ENCODE measurements at places on chromosomes 2 and 18. TPM values are rescaled to one million over a fixed set of nuclear protein-coding genes. Genes with fewer than 3 reads are reported as not detected.
A peak's percentile ranks its signal among the peaks of the same experiment; 100 is the strongest.

GRCh38 chr2:179224361-179224760 lies 40.3 kb downstream of the SESTD1 start:
- no peak for DNase-seq

HOXD8 gene
- total RNA-seq, result 11.6 TPM

DNA sequence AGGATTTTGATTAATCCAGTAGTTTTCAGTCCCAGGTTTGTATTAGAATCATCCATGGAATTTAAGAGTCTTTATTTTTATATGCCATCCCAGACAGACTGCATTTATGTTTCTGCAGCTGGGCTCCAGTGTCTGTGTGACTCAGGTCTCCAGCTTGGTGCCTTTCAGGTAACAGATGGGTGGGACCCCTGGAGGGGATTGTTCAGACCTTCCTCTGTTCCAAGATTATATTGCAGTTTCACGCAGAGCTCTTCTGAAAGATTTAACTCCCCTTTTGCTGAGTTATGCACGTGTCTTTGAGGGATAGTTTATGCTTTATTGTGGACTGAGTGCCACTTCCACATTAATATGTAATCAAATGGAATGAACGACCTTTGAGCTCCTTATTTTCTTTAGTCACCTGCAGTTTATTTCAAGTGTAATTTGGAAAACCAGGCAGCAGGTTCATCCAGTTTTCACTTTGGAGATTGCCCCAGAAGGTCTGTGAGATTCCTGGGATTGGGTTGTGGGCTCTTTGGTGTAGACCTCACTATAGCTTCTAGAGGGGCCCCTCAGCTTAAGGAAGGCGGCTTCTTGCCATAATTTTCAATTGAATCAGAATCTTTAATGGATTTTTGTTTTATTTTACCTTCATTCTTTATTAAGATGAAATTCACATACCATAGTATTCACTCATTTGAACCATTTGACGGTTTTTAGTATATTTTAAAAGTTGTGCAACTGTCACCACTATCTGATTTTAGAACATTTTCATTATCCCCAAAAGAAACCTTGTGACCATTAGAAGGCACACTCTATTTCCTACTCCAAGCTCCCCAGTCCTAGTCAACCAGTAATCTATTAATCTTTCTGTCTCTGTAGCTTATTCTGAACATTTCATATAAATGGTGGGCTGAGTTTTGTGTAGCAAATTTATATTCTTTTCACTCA lies 135.0 kb downstream of the WDSUB1 start:
- no peak for DNase-seq

PLEK gene
- not detected for total RNA-seq

DNA sequence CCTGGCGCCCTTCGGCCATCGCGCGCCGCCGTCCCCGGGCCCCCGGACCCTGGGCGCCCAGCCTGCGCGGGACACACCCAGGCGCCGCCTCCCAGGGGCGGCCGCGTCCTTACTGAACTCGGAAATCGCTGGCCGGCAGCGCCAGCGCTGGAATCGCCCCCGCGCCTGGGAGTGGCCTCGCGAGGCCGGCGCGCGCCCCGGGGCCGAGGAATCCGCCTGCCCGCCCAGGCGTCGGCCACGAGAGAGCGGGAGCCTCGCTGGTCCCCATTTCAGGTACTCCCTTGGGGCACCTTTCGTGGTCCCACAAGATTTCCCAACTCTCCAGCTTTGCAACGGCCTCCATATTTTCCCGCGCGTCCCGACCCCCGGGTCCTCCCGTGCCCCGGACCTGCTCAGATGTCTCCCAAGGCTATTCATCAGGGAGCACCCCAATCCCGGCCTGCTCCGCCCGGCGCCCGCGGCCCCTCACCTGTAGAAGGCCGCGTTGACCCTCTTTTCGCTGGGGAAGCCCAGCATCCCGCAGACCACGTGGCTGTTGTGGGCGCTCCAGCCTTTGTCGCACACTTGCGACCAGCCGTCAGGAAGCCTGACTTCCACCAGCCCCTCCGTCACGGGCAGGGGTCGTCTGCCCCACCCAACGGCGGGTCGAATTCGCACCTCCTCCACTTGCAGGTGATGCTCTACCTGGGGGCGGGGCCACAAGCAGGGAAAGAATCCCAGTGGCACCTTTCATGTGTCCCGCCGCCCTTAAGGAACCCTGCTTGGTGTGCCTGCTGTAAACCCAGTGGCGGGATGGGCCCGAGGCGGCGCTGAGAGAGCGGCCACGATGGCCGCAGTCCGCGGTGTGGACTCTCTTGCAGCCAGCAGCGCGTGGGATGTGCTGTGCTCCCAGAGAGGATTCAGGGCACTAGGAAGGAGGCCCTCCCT lies 4.6 kb downstream of the LOXL3 start:
- no peak for DNase-seq

DNA sequence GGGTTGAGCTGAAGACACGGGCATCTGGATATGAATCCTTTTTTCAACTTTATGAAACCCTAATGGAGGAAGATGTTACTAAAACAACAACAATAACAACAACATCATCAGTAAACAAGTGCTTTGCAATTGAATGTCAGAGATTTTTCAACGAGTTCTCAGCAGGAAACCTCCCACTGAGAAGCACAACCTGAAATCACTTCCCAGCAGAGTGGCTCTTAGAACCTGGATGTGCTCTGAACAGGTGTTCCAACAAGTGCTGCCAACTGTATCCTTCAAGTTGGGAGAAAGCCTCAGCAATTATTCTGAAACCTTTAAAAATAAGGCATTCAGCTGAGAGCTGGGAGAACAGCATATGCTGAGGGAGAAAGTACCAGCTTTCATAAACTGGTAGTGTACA lies 1622.7 kb upstream of the CELF4 start:
- DNase-seq, result no peak

HSPD1 gene
- 708 TPM for total RNA-seq

DNA sequence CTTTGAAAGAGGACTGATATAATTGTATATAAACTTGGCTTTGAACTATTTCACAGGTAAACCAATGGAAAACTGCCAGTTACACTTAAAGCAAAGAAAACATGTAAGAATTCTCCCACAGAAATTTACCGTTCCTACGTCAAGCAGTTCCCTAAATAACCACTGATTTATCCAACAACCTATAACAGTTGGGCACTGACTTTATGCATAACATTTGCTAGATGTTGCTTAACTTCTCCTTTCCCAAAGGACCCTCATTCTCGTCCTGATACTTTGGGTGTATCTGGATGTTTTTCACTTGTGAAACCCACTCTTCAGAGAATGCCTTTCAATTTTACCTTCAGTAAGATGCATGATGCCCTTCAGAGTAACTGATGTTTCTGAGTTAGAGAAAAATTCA lies 43.8 kb downstream of the STAT1 start:
- no peak for DNase-seq

ALS2 gene
- 30.6 TPM for total RNA-seq

- no peak for DNase-seq
Measured at GRCh38 chr2:70580352-70580751, 26.7 kb upstream of the TGFA start.

GRCh38 chr2:9844576-9844975 lies 1.3 kb downstream of the TAF1B start:
- no peak for DNase-seq

- no peak for DNase-seq
Measured at GRCh38 chr18:74429096-74429495, 28.0 kb downstream of the DIPK1C start.

DNA sequence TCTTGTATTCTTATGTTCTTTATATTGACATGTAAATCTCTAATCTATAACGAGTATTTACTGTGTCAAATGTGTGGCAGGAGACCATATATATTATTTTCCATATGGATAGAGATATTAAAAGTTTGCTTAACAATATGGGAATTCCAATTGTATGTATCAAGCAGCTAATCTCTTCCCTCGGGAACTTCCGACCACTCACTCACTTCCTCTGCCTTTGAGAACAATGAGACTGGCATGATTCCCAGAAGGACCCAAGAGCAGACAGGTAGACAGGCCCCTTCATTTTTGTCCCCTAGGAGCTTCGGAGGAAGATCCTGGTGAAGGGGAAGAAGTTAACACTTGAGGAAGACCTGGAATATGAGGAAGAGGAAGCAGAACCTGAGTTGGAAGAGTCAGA lies 24.1 kb downstream of the PLCD4 start:
- peak; percentile 70 for DNase-seq

GRCh38 chr2:186730609-186731008 lies 36.7 kb downstream of the FAM171B start:
- no peak for DNase-seq

DNA sequence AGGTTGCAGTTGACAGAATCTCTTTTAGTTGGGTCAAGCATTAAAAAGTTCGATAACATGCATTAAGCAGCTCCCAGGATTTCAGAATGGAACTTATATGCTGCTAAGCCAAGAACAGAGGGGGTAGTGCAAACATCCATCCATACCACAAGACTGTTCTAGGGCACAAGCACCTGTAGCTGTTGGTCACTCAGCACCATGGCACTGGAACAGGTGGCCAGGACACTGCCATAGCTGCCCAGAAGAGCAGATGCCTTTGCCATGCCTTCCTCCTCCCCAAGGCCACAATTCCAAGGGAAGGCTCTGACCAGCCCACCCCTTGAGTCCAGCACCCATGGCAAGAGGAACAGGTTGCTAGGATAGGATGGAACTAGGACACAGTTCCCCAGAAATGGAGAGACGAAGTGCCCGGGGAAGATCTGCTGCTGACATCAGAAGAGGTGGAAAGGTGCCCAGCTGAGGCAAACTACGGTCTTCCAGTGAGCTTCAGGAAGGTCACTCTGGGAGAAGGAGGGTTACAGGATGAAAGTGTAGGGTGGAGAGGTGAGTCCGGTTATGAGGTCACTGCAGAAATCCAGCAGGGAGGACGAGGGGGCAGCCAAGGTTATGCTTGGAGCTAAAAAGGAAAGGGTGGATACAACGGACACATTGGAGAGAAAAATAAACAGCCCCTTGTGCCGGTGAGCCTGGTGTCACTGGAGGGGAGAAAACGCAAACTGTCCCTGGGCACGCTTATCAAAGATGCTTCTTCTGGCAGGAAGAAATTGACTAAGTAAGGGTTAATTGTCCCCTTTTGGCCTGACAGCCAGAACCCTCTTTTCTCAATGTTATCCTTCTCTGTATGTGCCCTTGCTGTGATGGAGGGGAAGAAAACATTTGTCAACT lies 41.9 kb downstream of the C1QL2 start:
- no peak for DNase-seq

- no peak for DNase-seq
Measured at GRCh38 chr2:219671279-219671678, 43.8 kb downstream of the SLC4A3 start.

- no peak for DNase-seq
Measured at GRCh38 chr2:186532891-186533290, 46.8 kb downstream of the ZC3H15 start.

DNA sequence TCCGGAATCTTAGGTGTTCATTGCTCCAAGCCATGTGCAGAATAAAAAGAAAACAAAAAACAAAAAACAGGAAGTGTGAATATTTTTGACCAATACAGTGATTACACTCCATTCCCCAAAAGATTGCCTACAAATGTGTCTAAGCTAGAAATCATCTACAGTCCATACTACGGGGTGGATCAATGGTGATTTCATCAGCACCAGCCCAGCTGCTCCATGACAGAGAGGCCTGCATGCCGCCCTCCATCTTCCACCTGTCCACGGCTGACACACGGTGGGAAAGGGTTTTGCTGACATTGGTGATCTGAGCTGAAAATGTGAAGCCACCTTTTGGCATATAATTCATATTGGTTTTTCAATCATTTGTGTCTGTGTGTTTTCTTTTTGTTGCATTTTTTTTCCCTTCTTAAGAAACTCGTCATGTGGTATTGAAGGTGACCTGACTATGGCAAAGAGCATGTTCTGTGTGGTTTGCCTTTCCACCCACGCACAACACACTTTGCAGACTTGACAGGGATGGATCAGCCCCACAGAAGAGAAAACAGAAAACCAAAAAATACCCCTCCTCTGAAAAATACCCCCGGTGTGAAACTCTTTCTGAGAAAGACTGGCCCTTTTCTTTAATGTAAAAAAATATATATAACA lies 533.1 kb downstream of the RNF144A start:
- no peak for DNase-seq

RANBP2 gene
- 60.2 TPM for total RNA-seq

GRCh38 chr2:72515696-72516095 lies 310.1 kb downstream of the EXOC6B start:
- DNase-seq, result no peak

- peak; percentile 25 for DNase-seq
Measured at GRCh38 chr2:239109041-239109927, 261.4 kb downstream of the TWIST2 start.

DNA sequence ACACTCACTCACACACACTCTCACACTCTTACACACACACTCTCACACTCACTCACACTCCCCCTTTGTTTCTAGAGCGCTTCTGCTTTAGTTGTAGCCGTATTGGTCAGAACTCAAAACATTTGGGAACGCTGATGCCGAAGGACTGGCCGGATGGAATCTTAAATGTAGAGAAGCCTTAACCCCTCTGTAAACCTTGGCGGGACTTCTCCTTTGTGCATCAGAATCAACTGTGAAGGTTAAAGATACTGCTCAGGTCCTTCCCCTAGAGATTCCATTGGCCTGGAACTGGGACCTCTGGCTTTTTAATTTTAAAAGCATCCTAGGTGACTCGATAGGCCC lies 18.3 kb downstream of the SH3BP4 start:
- DNase-seq, result no peak

MERTK gene
- 0.10 TPM for total RNA-seq

DNA sequence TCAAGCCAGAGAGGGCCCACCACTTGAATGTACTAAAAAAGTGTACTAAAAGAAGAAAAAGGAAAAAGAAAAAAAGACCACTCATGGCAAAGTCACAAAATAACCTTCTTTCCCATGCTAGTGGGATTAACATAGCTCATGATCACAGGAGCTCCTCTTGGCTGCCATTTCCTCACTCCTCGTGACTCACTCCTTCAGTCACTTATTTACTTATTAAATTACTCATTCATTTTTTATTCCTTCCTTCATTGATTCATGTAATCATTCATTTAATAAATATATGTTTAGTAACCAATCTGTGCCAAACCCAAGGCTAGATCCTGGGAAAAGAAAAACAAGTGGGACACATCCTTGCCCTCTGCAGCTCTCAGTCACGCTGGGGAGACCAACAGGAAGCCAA lies 300.5 kb downstream of the INSIG2 start:
- DNase-seq, result peak; percentile 26

GRCh38 chr2:172072303-172072702 lies 13.0 kb upstream of the DLX1 start:
- DNase-seq, result no peak

CASP10 gene
- 3.2 TPM for total RNA-seq

DNA sequence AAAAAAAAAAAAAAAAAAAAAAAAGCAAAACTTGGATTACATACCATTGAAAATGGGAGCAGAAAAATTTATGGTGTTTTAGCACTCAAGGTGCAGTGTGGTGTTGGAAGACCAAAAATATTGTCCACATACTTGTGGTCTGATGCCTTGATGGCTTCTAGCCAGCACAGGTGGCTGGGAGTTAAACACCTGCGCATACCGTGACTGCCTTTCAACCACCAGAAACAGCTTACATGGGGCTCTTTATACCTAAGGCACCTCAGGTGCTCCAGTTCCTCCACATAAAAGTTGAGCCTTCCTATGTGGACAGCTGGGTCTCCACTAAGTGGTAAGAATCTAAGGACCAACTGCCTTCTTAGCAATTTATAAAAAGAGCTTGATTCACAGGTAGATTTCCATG lies 802.6 kb upstream of the CELF4 start:
- no peak for DNase-seq

ZNF892 gene
- total RNA-seq, result not detected

- DNase-seq, result no peak
Measured at GRCh38 chr2:71682341-71682740, 229.0 kb downstream of the DYSF start.
